ENCODE measurements at places on chromosomes 5 and 9. TPM values are rescaled to one million over a fixed set of nuclear protein-coding genes. Genes with fewer than 3 reads are reported as not detected.

The IPO11 gene
- 34.5 TPM for total RNA-seq

The CDKN2B-AS1 gene
- 9.5 TPM for total RNA-seq

The FAM163B gene
- not detected for total RNA-seq

The LCNL1 gene
- total RNA-seq = 3.5 TPM

The IL13 gene
- total RNA-seq = not detected

The GOLGA1 gene
- 11.3 TPM for total RNA-seq

The SMC2 gene
- total RNA-seq = 19.0 TPM

The PIGO gene
- 13.5 TPM for total RNA-seq
